ENCODE measurements at places on chromosomes 7 and 10.

DNA sequence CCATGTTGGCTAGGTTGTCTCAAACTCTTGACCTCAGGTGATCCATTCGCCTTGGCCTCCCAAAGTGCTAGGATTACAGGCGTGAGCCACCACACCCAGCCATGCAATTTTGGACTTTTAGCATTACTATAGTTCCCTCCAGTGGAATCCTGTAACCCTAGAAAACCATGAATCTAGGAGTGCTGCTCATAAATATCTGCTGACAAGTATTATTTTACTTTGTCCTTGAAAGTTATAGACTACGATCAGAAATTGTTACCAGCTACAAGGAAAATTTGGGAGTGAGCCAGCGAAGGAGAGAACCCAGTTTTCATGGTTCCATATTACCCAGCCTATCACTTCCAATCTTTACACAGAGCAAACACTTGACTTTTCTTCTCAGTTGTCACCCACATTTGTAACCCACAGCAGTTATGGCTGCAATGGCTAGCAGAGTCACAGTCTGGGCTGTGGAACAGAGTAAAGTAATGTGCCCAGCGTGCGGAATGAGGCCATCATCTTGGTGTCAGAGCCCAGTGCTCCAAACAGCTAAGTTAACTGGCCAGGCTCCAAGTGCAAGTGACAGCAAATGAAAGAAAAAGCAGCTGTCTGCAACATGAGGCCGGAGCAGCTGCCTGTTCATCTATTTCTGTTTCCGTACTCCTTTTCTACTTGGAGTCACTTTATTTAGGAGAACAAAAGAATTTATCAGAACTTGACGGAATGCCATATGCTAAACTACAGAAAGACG lies 29.9 kb downstream of the ZC3HC1 start:
- peak; percentile 72 for DNase-seq

DNA sequence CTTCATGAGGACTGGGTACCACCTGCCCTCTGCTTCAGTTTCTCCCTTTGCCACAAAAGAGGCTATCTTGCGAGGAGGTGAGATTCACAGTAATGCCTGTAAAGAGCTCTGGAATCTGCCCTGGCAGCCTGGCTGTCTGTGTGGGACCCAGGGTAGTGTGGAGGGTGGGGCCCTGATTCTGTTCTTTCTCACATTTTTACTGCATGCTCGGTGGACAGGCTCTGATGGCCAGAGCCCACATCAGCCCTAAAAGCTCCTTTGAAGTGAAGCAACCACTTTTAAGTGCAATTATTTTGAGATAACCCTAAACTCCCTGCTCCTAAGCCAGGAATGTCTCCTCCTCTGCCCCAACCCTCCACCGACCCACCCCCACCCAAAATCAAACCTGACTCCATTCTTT lies 92.1 kb upstream of the PODXL start:
- no peak for DNase-seq

DNA sequence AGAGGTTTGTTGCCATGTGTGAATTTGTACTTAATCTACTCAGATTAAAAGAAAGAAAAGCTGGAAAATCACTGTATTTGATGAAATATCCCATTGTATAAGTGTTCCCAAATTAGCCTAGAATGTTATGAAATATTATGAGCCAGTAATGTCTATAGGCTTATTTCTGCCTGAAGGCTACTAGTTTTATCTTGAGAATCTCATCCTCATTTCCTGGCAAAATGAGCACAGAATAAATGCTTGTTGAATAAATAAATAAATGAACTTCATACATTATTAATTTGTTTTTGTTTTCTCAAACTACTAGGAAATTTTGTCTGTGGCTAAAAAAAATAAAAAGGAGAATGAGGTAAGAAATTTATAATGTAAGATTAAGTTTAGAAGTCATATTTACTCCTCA lies 25.5 kb downstream of the HELLS start:
- no peak for DNase-seq

GRCh38 chr10:97656777-97657176 lies 16.3 kb downstream of the PI4K2A start:
- DNase-seq: no peak

DNA sequence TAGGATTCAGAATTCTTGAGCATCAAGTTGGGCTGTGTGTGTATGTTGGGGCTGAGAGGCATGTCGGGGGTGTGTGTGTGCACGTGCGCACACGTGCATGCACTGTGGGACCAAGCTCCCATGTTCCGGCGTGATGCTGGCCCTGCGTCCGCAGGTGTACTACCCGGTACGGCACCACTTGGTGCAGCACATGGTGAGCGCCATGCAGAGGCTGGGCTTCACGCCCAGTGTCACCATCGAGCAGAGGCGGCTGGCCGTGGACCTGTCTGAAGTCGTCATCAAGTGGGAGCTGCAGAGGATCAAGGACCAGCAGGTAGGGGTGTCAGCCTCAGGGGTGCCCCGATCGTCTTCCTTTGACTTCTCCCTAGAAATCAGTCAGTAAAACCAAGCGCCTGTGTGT lies 77.7 kb downstream of the TRRAP start:
- no peak for DNase-seq

- no peak for DNase-seq
Observed at GRCh38 chr7:33579673-33579960, 325.7 kb upstream of the BMPER start.

GRCh38 chr7:10718768-10719167 lies 254.9 kb upstream of the PHF14 start:
- DNase-seq: no peak

GRCh38 chr7:133983685-133984419 lies 143.3 kb upstream of the LRGUK start:
- DNase-seq: peak; percentile 21

DNA sequence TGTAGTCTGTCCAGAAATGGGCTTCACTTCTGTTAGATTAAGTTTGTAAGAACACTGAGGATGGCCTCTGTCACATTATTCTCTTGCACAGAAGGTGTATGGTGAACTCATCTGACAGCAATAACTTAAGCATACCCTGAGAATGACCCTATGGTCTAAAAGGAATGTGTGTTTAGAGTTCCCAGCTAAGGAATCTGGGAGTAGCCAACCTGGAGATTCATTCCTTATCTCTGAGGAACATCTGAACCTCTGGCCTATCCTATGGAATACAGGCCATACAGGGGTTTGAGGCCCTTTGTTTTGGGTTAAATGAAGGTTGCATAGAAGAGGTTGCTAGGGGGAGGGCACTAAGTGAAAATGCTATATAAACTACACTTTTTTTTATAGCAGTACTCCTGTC lies 41.4 kb downstream of the LAMB4 start:
- no peak for DNase-seq

GRCh38 chr7:6379886-6380285 lies 67.9 kb downstream of the DAGLB start:
- no peak for DNase-seq

DNA sequence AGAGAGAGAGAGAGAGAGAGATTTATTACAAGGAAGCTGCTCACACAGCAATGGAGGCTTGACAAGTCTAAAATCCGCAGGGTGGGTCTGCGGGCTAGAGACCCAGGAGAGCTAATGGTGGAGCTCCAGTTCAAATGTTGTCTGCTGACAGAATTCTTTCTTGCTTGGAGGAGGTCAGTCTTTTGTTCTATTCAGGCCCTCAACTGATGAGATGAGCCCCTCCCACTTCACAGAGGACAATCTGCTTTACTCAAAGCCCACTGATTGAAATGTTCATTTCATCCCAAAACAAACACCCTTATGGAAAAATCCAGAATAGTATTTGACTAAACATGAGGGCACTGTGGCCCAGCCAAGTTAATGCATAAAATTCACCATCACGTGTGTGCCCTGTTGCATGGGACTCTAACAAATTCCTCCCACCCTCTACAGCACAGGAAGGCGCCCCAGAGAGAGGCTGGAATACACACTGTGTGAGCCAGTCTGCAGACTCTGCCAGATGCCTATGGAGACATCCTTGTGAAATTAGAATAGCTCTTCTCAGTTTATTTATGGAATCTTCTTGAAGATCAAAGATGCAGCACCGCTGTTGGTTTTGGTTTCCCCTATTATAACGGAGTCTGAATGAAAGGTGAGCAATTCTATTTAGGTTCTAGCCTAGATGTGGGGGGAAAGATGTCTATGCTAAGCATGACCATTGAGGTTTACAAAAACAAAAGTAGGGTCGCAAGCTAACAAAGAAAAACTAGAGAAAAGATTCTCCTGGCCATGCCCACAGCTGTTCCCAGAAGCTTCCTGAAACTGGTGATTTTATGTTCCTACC lies 123.0 kb upstream of the SFMBT2 start:
- no peak for DNase-seq

GRCh38 chr10:109972372-109973001 lies 35.3 kb upstream of the ADD3 start:
- no peak for DNase-seq

DNA sequence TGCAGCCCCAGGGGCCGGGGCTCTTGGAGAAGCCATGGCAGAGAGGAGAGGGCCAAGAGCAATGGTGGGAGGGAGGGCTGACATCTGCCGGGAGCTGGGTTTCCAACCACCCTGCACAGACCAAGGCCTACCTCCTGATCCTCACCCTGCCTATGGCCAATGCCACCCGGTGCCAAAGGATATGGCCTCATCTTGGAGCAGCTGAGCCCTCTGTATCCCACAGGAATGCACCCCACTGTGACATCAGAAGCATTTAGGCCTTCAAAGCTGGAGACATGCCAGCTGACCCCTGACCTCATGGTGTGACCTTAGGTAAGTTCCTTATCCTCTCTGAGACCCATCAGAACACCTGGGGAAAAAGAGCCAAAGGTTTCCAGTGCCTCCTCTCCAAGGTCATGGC lies 113.6 kb upstream of the ZMIZ1 start:
- no peak for DNase-seq

- DNase-seq: no peak
Observed at GRCh38 chr10:22700489-22700888, 13.9 kb downstream of the PIP4K2A start.

- no peak for DNase-seq
Observed at GRCh38 chr7:5083311-5083711, 37.7 kb downstream of the RBAK start.

- DNase-seq: no peak
Observed at GRCh38 chr7:93882468-93882867, 8.1 kb downstream of the TFPI2 start.
